ENCODE measurements at places on chromosomes 1 and 21.
A peak's percentile ranks its signal among the peaks of the same experiment; 100 is the strongest.

GRCh38 chr1:209988706-209989105 is 50.7 kb downstream of the SYT14 start:
- no peak for DNase-seq

- no peak for DNase-seq
Observed at GRCh38 chr1:89310976-89311375, 38.3 kb upstream of the GBP5 start.

DNA sequence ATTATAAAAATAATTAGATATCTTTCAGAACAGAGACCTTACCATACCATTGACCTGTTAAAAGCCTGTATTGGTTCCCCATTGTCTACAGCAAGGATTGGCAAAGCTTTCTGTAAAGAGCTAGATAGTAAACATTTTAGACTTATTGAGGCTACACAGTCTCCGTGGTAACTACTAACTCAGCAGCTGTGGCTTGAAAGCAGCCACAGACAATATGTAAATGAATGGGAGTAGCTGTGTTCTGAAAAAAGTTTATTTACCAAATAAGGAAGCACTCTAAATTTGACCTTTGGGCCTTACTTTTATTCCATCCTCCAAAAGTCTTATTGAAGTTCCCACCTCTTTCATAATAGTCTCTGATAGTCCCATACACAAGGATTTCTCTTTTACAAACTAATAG is 39.7 kb downstream of the NUP210L start:
- DNase-seq: no peak

DNA sequence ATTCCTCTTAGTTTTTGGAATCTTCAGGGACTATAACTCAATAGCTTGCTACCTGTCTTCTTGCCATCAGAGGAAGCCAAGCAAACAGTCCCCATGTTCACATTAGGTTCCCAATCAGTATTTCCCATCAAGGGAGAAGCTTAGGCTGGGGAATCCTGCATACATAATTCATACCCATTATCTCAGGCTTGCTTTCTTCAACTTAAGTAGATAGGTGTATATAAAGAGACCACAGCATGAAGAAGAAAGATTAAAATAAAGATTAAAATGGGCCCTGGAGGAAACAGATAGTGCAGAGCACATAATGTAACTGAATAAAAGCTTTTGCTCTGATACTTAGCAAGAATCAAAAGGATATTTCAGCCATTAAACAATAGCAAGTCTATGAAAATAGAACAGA is 29.0 kb upstream of the KCNK1 start:
- no peak for DNase-seq

DNA sequence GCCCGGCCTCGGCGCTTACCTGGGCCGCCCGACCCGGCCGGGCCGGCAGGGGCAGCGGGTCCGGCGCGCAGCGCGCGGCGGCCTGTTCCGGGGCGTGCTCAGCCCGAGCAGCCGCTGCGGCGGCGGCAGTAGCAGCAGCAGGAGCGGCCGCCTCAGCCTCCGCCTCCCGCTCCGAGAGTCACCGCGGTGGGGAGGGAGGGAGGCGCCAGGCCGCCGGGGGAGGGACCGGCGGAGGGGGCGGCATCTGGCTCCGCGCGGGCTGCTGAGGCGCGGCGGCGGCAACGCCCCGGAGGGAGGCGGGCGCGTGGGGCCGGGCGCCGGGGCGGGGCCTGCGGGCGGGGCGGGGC is at the start of gene CTNNBIP1:
CTNNBIP1 (minus strand) TSS at position 194 of the 347 bp plus-strand sequence. CDS start 38,205 bp downstream, outside the sequence.
- no peak for DNase-seq

DNA sequence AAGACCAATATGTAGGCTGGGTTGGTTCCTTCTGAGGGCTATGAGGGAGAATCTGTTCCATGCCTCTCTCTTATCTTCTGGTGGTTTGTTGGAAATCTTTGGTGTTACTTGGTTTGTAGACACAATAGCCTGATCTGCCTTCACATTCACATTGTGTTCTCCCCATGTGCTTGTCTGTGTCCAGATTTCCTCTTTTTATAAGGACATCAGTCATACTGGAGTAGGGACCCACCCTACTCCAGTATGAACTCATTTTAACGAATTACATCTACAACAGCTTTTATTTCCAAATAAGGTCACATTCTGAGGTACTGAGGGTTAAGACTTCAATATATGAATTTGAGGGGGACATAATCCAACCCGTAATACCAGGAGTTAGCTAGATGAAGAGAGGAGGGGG is 75.9 kb downstream of the DISP1 start:
- DNase-seq: no peak

DNA sequence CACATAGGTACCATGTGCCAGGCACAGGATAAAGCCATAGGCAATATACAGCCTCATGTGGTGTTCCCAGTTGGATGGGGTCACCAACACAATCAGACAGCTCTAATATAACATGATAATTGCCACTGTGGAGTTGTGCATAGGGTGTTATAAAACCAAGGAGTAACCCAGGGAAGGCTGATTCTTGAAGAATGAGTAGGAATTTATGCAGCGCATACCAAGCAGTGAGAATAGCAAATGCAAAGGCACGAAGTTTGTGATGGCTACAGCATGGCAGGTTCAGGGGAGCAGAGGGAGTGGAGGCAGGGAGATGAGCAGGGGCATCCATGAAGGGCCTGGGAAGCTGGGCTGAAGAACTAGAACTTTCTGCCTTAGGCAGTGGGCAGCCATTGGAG is 20.4 kb upstream of the SLC2A1 start:
- DNase-seq: no peak

DNA sequence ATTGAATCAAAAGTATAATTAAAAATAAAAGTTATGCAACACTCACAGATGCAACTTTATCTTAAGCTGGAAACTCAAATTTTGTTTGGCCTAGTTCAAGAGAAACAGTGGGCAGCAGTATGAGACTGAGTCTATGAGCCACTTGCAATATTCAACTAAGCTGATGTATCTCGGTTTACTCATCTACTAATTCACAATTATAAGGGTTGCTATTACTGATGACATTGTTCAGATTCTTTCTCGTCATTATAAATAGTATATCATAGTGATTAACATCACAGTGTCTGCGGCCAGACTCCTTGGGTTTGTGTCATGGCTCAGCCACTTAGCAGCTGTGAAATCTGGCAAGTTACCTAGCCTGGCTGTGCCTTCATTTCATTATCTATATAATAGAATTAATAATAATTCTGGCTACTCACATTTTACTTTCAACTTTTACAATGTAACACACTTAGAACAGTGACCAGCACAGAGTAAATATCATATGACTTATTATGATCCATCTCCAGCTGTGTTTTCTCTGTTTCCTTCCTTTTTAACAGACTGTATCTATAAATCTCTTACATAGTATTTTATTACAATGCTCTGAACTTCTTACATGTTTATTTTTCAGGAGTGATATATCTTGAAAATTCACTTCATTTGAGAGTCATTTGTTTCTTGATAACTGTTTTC is 194.3 kb upstream of the RGS18 start:
- DNase-seq: no peak

DNA sequence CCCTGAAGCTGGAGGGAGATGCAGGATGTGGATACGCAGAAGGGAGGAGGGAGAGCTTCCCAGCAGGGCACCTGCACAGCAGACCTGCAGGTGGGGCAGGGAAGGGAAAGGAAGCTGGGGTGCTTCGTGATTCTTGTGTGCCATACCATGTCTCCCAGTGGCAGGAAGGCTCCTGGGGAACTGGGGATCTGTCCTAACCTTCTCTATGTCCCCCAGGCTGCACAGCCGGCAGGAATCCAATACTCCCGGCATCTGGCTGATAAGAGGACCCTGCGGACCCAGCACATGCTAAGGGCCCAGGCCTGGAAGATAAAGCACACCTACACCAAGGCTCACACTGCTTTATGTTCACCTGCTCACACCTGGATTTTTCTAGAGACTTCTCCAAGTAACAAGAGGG is 79.4 kb downstream of the ITPKB start:
- no peak for DNase-seq

GRCh38 chr1:93338387-93339146 is 7.1 kb upstream of the DR1 start:
- no peak for DNase-seq

GRCh38 chr1:112877750-112878149 is 78.2 kb downstream of the SLC16A1 start:
- DNase-seq: no peak

GRCh38 chr1:170471398-170472053 is 60.4 kb upstream of the GORAB start:
- DNase-seq: peak; percentile 6

DNA sequence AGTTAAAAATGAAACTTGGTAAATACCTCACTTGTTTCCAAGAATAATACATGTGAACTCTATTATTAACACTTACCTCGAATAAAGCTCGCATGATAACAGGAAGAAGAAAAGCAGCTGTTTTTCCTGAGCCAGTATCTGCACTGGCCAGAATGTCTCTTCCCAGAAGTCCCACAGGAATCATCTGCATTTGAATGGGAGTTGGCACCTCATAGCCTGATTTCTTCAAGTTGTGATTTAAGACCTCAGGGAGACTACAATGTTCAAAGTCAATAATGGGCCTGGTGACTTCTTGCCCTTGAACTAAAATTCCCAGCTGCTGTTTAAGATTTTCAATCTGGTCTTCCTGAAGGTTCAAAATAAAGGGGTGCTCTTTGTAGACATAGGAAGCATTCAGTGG is 3.8 kb downstream of the DDX59 start:
- DNase-seq: peak; percentile 23

DNA sequence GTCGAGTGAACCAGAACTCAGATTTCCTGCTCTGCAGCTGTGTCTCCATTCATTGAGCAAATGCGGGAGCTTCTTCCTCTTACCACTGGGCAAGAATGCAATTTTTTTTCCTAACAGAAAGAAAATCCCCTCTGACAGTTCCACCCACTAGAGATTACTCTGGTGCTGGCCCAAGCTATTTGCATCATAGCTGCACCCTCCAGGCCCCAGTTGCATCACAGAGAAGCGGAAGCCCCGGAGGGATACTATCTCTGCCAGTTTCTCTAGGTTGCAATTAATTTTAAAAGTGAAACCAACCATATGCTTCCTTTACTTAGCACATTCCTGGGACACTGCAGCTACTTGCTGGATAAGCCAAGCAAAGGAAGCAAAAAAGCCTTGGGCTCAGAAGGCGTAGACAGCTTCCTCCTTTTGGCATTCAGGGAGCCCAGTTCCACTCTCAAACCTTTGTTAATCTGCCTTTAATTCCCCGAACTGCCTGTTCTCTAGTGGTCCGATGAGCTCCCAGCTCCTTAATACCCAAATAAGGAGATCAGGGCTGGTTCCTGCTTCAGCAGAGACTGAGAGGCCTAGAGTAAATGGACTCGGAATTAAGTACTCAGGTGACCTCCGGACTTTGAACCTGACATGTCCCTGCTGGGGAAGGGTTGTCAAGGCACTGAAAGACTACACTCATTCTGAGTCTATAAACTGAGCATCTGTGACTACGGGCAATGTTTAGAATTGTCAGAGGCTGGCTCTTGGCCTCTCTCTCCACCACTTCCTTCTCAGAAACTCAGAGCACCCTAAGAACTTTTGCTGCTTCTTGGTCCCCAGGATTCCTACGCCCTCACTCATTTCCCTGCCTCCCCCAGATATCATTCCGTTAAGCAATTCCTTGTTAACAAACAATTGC is 72.5 kb upstream of the TNFSF18 start:
- peak; percentile 80 for DNase-seq

- peak; percentile 26 for DNase-seq
Observed at GRCh38 chr1:108200687-108201051, 526 bp upstream of the SLC25A24 start.

DNA sequence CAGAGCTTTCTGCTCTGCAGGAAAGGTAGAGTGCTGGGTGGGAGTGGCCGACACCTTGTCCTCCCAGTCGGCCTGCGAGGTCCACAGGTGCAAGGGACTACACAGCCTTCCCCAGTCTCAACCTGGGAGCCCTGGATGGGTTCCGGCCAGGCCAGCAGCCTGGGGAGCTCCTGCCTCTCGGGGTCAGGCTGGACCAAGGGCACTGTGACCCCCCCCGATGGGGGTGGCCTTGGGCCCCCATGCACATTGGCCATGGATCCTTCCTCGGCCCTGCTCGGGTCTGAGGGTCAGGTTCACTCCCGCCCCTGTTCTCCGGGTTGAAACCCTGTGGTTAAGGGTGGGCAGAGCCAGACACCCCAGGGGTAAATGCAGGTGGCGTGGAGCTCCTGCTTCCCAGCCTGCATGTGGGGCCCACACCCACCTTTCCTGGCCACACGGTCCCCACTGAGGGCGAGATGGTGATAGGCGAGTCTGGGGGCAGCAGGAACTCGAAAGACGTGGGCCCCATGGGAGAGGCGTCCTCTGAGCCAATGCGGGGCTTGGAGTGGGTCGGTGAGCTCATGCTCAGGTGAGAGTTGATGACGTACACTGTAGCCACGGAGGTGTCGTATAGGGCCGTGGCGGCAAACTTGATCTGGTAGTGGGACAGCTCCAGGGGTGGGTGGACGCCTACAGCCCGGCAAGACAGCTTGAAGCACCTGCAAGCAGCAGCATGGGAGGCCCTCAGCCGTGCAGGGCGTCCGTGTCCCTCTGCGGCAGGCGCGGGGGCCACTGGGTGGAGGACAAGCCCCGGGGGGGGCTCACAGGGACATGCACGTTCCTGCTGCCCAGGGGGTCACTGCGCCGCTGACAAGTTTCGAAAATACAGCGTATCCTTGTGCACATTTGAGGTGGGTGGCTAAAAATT is 10.8 kb upstream of the TMEM52 start:
- no peak for DNase-seq

DNA sequence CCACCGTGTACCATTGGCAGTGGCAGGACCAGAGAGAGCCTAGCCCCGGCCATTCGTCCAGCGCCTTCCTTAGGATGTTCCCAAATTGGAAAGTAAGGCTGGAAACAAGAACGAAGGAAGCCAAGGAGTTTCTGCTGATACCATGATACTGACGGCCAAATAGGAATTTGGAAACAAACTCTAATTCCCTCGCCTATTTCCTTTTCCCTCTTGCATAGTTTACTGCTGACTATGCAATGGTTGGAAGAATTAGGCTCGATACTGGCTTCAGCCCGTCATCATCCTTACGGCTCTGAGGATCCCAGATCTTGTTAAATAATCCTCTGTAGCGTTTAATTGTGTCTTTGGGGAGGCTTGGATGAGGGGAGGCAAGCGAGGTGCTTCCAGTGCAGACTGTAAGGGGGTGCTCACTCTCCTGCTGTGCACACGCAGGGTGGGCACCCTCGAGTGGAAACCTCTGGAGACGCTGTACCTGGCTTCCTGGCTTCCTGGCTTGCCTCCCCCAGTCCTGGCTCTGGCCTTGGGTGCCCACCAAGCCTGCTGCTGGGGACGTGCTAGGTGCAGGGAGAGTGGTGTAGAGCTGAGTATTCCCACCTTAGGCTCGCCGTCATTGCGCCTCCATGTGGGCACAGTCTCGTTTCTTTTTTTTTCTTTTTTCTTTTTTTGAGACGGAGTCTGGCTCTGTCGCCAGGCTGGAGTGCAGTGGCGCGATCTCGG is 27.4 kb upstream of the CAMTA1 start:
- DNase-seq: no peak

- DNase-seq: no peak
Observed at GRCh38 chr1:185704181-185704580, 30.0 kb upstream of the HMCN1 start.

- no peak for DNase-seq
Observed at GRCh38 chr1:101924700-101925099, 72.0 kb downstream of the OLFM3 start.

DNA sequence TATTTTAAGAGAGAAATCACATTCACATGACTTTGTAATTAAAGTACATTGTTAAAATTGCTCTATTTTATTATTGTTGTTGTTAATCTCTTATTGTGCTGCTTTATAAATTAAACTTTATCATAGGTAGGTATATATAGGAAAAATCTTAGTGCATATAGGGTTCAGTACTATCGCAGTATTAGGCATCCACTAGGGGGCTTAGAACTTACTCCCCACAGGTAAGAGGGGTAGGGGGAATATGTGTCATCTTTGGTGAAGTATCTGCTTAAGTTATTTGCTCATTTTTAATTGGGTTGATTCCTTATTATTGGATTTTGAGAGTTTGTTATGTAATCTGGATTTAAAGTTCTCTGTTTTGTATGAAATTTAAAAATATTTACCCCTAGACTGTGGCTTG is 385.2 kb downstream of the DUSP10 start:
- no peak for DNase-seq
